ENCODE measurements at places on chromosomes 7 and 10. TPM values are rescaled to one million over a fixed set of nuclear protein-coding genes. Genes with fewer than 3 reads are reported as not detected.
A peak's percentile ranks its signal among the peaks of the same experiment; 100 is the strongest.

- peak; percentile 78 for DNase-seq
Measured at GRCh38 chr10:91190388-91190870, 30.0 kb upstream of the PCGF5 start.

DNA sequence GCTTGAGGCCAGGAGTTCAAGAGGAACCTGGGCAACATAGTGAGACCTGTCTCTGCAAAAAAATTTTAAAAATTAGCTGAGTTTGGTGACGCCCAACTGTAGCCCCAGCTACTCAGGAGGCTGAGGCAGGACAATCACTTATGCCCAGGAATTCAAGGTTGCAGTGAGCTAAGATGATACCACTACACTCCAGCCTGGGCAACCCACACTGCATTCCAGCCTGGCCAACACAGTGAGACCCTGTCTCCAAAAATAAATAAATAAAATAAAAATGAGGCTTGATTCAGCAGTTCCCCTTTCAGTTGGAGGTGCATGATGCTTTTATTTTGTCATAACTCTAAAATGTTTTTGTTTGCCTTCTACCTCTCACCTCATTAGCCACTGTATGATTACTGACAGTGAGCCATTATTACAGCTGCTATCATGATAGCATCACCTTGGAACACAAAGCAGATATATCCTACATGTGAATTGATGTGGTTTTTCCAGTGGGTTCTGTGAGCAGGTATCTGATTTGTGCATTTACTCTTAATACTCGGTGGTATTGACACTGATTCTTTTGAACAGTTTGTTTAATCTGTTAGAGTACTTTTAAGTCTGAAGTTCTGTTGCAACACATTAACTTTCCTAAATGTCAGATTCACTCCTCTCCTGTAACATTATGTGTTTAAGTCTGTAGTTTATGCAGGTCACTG is 49.1 kb downstream of the ARID5B start:
- no peak for DNase-seq

GRCh38 chr7:32072397-32072796 is 2.2 kb upstream of the PDE1C start:
- DNase-seq, result no peak

The AASS gene
- total RNA-seq, result 15.0 TPM

GRCh38 chr7:134731616-134732015 is 47.8 kb upstream of the CALD1 start:
- no peak for DNase-seq

GRCh38 chr7:138248609-138249008 is 172.3 kb downstream of the AKR1D1 start:
- no peak for DNase-seq

GRCh38 chr7:129222064-129222463 is 2.8 kb upstream of the AHCYL2 start:
- DNase-seq, result no peak
